Prostate gland (tissue), 2 donors: ENCODE measurements at places on chromosomes 7 and 10. TPM values are rescaled to one million over a fixed set of nuclear protein-coding genes. Genes with fewer than 3 reads are reported as not detected.

AP5Z1 gene
- 61.7 TPM for total RNA-seq

C10orf95 gene
- total RNA-seq: 3.7 TPM

SPDYE16 gene
- total RNA-seq: 0.41 TPM

FGFR2 gene
- 49.7 TPM for total RNA-seq

CALML5 gene
- 10.5 TPM for total RNA-seq

ANXA7 gene
- total RNA-seq: 98.9 TPM

ZNF488 gene
- total RNA-seq: 1.5 TPM

RNF148 gene
- total RNA-seq: 2.9 TPM

CCDC146 gene
- 16.5 TPM for total RNA-seq

CPA2 gene
- total RNA-seq: not detected

AOAH gene
- 4.8 TPM for total RNA-seq

SPOCK2 gene
- total RNA-seq: 5.1 TPM

SFTPA2 gene
- 38.5 TPM for total RNA-seq

NPC1L1 gene
- 0.11 TPM for total RNA-seq

MYPN gene
- total RNA-seq: 1.5 TPM
